ENCODE measurements at places on chromosomes 6 and 20. TPM values are rescaled to one million over a fixed set of nuclear protein-coding genes. Genes with fewer than 3 reads are reported as not detected.

Gene OTOR
- total RNA-seq: not detected

Gene HLA-DRB5
- not detected for total RNA-seq

Gene FRK
- total RNA-seq: 1.9 TPM

Gene ETV7
- total RNA-seq: 0.85 TPM

Gene ROS1
- 0.09 TPM for total RNA-seq

Gene ADGRF1
- total RNA-seq: not detected

Gene HSPA1L
- total RNA-seq: 1.7 TPM

Gene HEY2
- not detected for total RNA-seq

Gene PTP4A1
- 39.0 TPM for total RNA-seq

Gene MUCL3
- total RNA-seq: not detected

Gene SALL4
- 0.28 TPM for total RNA-seq

Gene TFAP2D
- not detected for total RNA-seq

Gene ZC2HC1B
- total RNA-seq: not detected

Gene ZDHHC14
- total RNA-seq: 5.0 TPM

Gene STMND1
- total RNA-seq: not detected

Gene TTBK1
- total RNA-seq: not detected

Gene DST
- 329 TPM for total RNA-seq

Gene MYLK2
- under 0.01 TPM for total RNA-seq

Gene EEF1E1
- total RNA-seq: 25.8 TPM

Gene IP6K3
- total RNA-seq: 0.18 TPM

Gene TXLNB
- total RNA-seq: 0.46 TPM

Gene LHFPL5
- total RNA-seq: not detected
